Dorsolateral prefrontal cortex (tissue), 122 donors: ENCODE measurements at places on chromosomes 4 and X.

DNA sequence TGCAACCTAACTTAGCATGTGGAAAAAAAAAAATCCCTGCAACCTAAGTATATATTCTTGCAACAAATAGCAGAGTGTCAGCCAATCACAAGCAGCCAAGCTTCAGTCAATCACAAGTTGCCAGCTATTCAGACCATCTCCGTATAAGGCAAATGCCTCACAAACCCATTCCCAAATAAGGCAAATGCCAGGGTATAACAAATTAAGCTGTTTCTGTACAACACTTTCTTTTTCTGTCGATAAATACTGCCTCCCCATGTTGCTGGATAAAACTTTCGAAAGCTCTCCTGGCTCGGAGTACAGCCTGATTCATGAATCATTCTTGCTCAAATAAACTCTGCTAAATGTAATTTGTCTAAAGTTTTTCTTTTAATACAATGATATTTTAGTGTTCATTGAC is 460.7 kb upstream of the SMIM31 start:
- DNase-seq = no peak

DNA sequence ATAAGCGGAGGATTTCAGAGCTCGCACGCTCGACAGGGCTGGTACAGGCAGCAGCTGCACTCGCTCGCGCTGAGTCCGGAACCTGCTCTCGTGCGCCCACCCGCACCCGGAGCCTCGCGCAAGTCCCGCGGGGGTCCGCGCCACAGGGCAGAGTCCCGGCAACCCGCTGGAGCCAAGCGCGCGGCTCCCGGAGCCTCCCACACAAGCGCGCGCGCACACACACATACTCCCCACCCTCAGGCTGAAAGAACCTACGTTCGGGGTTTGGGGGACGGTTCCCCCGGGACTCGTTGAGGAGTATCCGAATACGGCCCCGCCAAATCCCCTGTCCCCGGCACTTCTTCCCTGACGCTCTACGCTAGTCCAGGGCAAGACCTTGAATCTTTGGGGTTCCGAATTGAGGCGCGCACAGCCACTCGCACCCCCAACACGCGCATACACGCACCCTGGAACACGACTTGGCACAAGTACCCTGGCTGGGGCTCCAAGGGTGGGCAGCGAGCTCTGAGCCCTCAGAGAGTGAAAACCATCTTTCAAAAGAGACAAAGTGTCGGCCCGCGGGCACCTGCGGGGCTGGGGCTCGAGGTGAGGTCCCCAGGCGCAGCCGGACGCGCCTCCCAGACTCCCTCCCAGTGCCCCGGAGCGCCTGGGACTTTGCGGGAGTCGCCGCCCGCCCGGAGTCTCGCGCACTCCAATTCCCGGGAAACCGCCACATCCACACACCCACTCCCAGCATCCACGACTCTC is 952 bp downstream of the ANOS1 start:
- DNase-seq = no peak

DNA sequence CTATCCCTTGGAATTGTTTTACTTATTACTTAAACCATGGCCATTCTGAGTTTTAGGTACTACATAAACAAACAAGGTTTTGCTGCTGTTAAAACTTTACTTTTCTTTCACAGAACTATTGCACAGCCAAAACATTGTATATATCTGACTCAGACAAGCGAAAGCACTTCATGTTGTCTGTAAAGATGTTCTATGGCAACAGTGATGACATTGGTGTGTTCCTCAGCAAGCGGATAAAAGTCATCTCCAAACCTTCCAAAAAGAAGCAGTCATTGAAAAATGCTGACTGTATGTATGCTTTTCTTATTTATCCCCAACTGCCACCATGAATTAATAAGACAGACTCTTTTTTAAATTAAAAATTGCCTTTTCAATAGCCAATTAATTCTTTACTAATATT is 69.8 kb downstream of the CCKAR start:
- DNase-seq = no peak

- DNase-seq = no peak
These were observed 87.7 kb upstream of the SHISA3 start for GRCh38 chr4:42309361-42310260.

- DNase-seq = no peak
These were observed 28.9 kb downstream of the FGF5 start for GRCh38 chr4:80295336-80295735.

GRCh38 chrX:2272337-2272736 is 228.4 kb downstream of the DHRSX start:
- DNase-seq = no peak

DNA sequence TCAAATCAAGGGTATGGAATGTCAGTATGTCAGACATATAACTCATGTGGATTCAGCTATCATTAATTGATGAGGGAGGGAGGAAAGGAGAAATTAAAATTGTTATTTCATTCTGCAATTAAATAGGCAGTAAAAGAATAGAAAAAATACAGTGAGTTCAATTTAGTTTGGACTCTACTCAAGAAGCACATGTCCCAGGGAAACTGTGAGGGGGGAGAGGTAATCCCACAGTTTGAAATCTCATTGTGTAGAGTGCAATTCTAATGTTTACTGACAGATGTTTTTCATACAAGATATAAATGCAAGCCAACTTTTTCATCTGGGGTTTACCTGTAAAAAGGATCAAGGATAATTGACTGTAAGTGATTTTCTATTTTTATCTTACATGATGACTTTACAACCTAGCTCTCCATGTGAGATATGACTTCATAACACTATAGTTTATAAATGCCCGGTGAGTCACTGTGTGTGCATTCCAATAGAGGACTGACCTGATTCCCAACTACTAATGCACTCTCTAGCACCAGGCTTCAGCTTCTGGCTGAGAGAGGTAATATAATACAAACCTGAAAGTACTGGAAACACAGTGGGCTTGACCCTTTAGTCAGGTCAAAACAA is 35.2 kb upstream of the SCD5 start:
- no peak for DNase-seq

DNA sequence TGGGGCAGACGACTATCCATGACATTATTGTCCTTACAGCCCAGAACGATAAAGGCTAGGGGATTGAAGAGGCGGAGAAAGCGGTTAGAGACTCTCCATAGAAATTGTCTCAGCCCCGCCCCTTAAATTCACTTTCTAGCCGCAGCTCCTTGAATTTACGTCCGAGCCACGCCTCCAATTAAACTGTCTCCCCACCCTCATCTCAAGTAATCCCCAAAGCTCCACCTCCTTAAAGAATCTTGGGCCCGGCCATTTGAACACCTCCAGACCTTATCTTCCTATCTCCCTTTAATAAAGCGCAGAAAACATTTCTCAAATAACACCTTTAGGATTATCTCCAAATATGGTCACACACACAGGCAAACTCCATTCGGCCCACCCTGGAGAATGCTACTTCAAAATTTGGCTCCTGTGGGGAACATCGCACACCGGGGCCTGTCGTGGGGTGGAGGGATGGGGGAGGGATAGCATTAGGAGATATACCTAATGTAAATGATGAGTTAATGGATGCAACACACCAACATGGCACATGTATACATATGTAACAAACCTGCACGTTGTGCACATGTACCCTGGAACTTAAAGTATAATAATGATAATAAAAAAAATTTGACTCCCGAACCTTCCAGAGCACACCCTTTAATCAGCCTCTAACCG is 7.2 kb upstream of the MAGIX start:
- DNase-seq = peak; percentile 28

DNA sequence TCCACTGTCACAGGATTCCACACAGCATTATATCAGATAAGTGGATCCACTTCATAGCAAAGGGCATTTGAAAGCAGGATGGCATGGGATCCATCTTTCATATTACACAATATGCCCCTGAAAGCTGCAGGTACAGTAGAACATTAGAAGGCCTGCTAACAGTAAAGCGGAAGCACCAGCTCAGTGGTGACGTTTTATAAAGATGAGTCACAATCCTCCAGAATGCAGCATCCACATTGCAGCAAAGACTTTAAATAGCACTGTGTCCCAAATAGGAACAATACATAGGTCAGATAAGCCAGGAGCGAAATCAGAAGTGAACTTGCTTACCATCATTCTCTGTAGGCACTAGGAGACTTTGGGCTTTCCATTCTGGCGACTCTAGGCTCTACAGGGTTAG is 609.5 kb upstream of the FAT1 start:
- no peak for DNase-seq

DNA sequence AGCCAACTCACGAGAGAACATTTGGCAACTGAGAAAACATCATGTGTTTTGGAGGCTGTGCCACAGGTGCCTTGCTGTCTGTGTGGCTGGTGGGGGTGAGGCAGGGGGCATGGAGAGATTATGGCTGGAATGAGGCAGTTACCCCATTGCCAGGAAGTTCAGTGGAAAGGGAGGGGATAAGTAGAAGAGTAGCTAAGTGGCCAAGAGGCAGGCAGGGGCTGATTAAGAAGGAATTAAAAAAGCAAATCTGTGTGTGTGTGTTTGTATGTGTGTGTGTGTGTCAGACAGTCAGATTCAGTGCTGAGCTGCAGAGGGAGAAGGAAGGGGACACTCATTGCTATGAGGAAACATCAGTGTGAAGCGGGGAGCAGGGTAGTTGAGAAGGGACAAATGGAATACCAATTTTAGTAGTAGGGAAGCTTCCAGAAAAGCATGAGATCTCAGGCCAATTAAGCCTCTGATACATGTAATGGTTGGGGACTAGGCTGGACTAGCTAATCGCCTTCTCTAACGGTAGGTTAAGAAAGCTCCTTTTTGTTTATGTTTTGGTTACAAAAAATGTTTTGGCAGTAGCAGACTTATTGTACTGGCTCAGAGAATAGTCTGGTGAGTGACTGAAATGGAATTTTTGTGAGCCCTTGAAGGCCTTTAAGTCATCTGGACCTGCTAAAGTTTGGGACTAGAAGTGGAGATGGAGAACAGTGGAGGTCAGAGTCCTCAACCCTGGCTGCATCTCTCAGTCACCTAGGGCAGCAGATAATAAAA is 18.5 kb downstream of the TMEM164 start:
- no peak for DNase-seq

GRCh38 chr4:36325499-36325898 is 44.1 kb downstream of the DTHD1 start:
- no peak for DNase-seq

GRCh38 chr4:32684160-32684559 is 1964.0 kb downstream of the PCDH7 start:
- DNase-seq = no peak

- no peak for DNase-seq
These were observed 176.5 kb upstream of the CLNK start for GRCh38 chr4:10861036-10861435.

GRCh38 chr4:64889906-64890610 is 480.8 kb upstream of the TECRL start:
- DNase-seq = no peak

DNA sequence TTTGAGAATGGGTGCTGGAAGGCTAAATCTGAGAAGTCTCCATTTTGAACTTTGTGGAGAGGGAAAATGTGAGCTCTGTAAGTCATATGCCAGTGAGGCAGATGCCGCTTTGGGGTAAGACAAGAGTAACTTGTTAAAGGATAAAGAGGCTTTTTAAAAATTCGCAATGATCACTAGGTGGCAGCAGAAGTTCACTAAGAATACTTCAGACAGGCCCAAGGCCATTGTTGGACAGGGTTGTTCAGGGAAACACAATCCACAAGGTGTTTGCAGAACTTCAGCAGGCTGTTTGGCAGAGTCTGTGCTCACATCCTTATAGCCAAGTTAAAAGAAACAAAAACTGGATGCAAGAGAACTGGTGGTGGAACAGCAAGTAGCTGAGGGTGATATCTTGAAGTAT is 13.7 kb upstream of the PIGA start:
- DNase-seq = no peak

- DNase-seq = no peak
These were observed 85.1 kb upstream of the LCORL start for GRCh38 chr4:18106620-18107019.

DNA sequence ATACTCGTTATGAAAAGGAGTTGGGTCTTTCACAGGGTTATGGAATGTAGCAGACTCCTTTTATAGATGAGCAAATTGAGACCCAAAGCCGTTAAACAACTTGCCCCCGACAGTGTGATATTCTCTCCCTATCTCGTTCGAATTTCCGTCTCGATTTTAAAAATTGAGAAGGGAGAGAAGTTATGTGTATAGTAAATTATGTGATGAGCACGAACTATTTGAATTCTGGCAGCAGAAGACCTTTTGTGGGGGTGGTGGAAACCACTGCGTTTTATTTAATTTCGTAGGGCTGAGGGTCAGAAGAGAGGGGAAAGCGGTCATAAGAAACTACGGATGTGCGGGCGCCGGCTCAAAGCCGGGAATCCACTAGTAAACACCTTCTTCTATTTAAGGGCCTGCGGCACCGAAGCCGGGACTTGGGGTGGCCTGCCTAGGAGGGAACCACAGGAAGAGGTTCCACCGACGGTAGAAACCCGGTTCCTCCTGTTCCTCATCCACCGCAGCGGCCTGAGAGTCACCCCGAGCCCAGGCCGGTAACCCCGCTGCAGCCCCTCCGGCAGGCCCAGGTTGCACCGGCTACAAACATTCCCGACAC is 1.5 kb upstream of the DDX3X start:
- DNase-seq = no peak

DNA sequence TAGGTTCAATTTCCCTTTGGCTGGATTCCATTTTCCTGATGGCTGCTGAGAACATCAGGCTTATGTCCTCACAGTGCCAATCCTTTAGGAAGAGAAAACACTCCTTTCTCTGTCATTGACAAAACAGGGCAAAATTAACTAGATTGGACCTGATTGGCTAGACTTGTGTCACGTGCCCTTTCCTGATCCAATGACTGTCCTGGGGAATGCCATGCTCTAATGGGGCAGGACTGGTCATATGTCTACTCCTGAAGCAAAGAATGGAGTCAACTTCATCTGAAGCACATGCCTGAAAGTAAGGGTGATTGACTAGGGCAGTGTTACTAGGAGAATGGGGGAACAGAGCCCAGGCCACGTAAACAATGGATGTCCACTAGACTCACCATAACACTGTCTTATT is 220.4 kb downstream of the KDR start:
- no peak for DNase-seq

GRCh38 chr4:35252071-35252470 is 992.2 kb downstream of the ARAP2 start:
- DNase-seq = no peak

DNA sequence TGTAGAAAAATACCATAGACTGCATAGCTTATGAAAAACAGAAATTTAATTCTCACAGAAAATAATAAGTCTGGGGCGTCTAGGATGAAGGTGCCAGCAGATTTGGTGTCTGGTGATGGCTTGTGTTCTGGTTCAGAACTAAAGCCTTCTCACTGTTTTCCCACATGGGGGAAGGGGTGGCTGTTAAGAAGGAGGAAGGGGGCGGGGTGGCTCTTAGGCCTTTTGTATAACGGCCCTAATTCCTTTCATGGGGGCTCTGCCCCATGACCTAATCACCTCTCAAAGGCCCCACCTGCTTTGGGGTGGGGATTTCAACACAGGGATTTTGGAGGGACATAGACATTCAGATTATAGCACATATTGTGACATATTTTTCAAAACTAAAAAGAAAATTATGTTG is 173.2 kb upstream of the TECRL start:
- DNase-seq = no peak
